ENCODE measurements at places on chromosomes 1 and 21.

DNA sequence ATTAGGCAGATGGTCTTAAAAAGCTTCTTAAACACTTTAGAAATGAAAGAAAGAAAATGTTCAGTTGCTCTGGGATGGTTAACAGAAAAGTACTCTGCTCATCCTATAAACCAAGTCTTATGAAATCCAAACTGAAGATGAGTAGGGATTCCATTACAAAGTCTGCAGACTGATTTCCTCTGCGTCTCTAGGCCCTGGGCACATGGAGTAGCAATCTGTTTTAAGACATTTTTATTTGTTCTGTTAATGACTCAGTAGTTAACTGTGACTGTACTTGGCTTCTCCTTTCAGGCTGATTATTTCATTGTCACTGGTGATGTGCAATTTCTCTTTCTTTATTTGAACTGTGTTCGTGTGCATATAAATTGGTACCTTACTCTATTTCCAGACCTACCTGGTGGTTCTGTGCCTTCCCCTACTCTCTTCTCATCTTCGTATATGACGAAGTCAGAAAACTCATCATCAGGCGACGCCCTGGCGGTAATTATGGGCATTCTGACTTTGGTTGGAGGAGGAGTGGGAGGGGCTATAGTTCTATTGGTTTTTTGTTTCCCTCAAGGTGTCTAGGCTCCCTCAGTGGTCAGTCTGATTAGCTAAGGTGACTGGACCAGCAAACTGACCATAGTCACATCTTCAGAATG lies 30.6 kb downstream of the ATP1A1 start:
- DNase-seq: no peak

DNA sequence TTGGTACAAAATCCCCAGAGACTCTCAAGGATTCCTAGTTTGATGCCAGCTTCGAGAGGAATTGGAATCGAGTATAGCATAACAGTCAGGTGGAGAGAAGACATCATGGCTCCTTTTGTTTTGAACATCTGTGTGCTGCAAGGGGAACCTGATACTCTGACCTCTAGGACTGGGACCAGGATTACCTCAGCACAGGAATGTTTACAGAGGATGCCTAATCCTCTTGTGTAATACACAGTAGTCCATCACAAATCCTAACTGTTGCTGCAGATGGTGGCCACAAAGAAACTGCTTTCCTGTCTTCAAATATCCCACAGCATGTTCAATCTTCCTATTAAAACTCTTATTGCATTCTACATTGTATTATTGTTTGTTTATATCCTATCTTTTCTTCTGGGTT lies 111.8 kb upstream of the PRMT6 start:
- no peak for DNase-seq

DNA sequence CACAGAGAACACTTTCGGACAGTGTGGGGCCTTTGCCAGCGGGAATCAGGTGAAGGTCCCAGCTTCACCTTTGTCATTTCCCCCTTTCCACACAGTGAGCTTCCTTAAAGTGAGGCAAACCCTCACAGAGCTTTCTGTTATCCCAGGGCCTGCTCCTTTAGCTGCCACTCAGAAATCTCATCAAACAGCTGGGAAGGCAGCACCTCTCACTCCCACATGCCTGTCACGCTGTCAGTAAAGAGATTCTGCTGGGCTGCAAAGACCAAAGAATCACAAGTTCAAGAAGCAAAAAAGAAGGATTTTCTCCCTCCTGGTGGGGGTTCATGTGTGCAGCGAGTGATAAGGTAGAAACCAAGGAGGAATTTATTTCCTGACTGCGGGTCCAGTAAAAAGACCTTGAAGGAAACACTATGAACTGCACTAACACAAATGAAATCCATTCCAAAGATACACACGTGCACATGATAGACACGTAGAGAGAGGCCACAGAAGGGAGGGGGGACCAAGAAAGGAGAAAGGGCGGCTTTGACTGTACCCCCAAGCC lies 44.0 kb downstream of the HTR6 start:
- no peak for DNase-seq

DNA sequence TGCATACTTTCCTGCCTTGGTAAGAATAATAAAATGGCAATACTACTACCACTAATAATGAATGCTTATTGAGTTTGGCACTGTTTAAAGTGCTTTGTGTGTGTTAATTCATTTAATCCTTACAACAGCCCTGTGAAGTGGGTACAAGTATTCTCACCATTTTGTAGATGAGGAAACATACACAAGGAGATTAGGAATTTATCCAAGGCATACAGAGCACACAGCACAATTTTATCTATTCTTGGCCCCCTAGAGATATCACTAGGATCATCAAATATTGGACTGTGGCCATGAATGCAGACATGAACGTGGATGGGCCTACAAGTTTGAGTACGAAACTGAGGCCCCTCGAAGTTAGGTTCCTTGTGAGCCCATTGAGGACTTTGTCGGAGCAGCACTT lies 39.5 kb downstream of the TENT5C start:
- no peak for DNase-seq

GRCh38 chr21:44537930-44538911 lies 1.8 kb downstream of the KRTAP10-1 start:
- no peak for DNase-seq

GRCh38 chr1:38072858-38073257 lies 26.3 kb upstream of the POU3F1 start:
- no peak for DNase-seq

DNA sequence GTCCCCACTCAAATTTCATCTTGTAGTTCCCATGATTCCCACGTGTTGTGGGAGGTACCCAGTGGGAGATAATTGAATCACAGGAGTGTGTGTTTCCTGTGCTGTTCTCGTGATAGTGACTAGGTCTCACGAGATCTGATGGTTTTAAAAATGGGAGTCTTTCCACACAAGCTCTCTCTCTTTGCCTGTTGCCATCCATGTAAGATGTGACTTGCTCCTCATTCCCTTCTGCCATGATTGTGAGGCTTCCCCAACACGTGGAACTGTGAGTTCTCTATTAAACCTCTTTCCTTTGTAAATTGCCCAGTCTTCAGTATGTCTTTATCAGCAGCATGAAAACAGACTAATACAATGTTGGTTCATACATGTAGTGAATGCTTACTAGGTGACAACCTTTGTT lies 163.2 kb upstream of the PALMD start:
- no peak for DNase-seq

DNA sequence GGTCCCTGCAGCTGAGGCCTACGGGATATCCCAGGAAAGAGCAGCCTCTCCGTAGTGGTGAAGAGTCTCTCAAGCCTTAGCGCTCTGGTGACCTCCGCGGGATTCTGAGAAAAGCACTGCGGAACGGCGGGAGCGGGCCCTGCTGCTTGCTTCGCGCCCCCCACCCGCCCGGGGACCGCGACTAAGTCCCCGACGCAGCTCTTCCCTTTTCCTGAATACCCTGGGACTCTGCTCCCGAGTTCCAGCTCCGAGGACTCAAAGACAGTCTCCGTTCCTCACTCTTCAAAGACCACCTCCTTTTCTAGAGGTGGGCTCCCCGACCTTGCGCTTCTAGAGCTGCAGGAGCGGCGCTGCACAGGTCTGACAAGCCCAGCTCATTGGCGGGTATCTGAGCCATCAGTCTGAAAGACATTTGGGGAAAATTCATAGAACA lies 3.6 kb upstream of the PRRX1 start:
- no peak for DNase-seq

GRCh38 chr1:52670604-52671003 lies 27.5 kb downstream of the COA7 start:
- DNase-seq: no peak

DNA sequence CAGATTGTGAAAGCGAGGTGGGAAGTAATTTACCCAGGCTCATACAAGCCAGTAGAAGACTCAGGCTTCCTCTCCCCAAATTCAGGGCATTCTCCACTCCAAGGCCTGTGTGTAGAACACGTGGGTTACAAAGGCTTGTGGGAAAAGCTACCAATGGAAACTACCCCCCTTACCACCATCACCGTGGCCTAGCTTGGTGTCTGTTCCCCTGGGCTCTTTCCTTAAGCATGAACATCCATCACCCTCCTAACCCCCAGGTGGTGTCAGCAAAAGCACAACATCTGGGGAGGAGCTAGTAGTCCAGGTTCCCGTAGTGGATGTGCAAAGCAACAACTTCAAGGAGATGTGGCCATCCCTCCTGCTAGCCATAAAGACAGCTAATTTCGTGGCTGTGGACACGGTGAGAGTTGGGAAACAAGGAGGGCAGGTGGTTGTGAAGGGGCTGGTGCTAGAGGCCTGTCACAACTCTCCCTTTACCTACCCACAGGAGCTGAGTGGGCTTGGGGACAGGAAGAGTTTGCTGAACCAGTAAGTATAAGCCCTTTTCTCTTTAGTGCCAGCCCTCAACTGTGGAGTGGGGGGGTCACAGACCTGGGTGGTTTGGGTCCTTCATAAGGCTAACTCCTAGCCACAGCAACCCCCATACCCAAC lies 701 bp upstream of the MUTYH start:
- DNase-seq: no peak

DNA sequence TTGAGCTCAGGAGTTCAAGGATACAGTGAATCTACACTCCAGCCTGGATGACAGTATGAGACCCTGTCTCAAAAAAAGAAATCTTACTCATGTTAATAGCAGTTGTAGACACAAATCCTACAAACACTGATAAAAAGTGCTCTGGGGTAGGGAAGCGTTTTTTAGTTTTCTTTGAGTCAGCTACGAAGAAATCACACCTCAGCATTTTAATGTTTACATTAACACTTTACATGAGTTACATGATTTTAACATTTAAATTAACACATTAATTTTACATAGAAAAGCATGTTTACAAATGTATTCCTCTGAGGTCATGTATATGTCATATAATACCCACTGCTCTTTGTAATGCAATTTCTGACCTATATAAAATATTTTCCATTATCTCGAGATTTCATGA lies 419.2 kb downstream of the DPYD start:
- no peak for DNase-seq

GRCh38 chr1:155127105-155127966 lies at the start of gene EFNA1:
Gene EFNA1 (plus strand): TSS chr1:155127876. CDS start chr1:155127978, 102 bp downstream.
- no peak for DNase-seq

DNA sequence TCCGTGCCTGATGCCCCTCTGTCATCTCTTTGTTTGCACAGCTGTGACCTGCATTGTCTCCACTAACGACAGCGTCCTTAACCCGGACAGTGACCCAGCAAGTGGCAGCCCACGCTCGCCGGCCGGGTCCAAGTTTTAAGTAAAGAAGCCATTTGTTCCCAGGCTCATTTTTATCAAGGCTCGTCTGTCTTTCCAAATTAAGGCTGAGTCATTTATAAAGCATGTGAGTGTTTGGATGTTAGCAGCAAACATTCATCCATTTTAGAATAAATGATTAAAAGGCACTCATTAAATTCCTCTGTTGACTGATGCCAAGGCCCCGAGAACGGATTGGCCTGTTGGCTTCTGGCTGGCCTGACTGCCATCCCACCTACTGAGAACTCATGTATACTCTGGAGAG lies 514.5 kb downstream of the NPHP4 start:
- no peak for DNase-seq

GRCh38 chr1:44698138-44698537 lies 23.6 kb downstream of the ARMH1 start:
- no peak for DNase-seq

DNA sequence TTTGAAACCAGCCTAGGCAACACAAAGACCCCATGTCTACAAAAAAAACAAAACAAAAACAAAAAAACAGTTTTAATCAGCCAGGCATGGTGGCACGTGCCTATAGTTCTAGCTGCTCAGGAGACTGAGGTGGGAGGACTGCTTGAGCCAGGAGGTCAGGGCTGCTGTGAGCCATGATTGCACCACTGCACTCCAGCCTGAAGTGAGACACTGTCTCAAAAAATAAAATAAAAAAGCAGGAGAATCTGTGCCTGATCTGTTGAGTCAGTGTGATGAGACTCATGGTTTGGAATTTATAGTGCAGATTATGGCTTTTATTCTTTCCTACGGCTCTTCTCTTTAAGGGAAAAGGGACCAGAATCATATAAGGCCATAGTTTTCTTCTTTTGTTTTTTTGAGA lies 16.5 kb downstream of the TRIT1 start:
- DNase-seq: no peak

DNA sequence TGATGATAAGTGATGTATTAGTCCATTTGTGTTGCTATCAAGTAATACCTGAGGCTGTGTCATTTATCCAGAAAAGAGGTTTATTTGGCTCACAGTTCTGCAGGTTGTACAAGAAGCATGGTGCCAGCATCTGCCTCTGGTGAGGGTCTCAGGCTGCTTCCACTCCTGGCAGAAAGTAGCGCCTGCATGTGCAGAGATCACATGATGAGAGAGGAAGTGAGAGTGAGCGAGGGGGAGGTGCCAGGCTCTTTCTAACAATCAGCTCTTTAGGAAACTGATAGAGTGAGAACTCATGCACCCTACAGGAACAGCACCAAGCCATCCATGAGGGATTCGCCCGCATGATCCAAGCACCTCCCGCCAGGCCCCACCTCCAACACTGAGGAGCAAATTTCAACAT lies 2.2 kb upstream of the FHAD1 start:
- DNase-seq: no peak

GRCh38 chr1:26138974-26139558 lies 19.8 kb upstream of the FAM110D start:
- no peak for DNase-seq

DNA sequence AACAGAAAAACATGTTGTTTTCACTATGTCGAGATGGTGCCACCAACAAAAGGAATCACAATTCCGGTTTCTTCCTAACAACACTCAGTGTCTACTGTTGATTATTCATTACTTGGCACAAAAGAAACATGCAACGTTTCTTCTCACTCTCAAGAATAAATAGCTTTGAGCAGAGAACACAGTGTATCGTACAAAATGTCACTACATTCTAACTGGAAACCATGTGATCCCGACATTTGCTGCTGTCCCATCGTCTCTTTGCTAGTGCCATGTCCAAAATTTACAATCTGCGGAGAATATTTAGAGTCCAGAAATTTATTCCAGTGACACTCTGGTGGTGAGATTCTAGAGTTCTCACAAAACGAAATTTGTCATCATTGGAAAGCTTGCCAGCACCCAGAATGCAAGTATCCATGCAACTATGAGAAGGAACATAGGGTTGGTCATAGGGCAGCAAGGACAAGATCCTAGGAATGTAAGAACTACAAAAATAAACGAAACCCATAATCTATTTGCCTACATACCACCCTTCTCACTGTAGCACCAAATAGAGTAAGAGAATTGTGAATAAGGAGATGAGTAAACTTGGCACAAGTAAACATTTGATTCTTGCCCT lies 505.1 kb downstream of the LTN1 start:
- DNase-seq: no peak

GRCh38 chr1:63261736-63262458 lies 60.5 kb upstream of the FOXD3 start:
- DNase-seq: no peak

GRCh38 chr21:46159841-46160656 lies 4.7 kb upstream of the FTCD start:
- no peak for DNase-seq

DNA sequence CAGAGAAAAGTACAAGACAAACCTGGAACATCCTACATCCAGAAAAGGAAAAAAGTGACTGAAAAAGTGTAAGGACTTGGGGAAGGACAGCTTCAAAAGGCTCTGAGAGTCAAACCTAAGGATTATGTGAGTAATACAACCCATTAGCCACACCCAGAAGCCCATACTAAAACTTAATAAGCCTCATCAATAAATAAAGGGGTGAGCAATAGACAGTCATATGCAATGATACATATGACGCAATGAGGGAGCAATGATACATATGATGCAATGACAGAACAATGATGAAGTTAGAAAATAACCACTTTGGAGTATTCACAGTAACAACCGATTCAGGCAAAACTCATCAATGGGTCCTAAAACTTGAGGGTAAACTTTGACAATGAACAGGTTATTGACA lies 50.1 kb downstream of the BRWD1 start:
- no peak for DNase-seq

- DNase-seq: no peak
These were observed at the start of gene MX1 for GRCh38 chr21:41425954-41426675. Gene MX1 (plus strand): TSS chr21:41426239. CDS start chr21:41432071, 5,832 bp downstream.

Measured in HTR-8/SVneo (cell line).